Non-pigmented ciliary epithelial cell (primary cell): ENCODE measurements at places on chromosomes 7 and 10.

GRCh38 chr7:102146122-102146521 lies 140.5 kb upstream of the SH2B2 start:
- DNase-seq, result no peak

GRCh38 chr10:97332591-97333350 lies 1.8 kb downstream of the FRAT2 start:
- peak; percentile 36 for DNase-seq

GRCh38 chr10:43390759-43391158 lies 18.2 kb downstream of the HNRNPF start:
- DNase-seq, result no peak

GRCh38 chr7:131848033-131848432 lies 291.6 kb upstream of the PODXL start:
- DNase-seq, result no peak

DNA sequence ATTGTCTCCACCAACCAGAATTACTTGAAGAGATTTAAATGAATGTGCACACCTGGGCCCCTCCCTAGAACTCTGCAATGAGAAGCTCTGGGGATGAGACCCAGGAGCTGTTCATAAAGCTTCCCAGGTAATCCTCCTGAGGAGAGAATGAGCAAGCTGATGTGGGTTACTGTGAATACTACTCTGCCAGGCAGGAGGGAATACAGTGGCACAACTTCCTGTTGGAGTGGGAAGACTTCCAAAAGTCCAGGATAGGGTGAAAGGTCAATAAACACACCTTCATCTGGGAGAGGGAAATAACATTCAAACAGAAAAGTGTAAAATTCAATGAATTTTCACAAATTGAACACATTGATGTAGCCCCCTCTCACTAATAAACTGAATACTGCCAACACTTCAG lies 351.4 kb downstream of the ABCA13 start:
- no peak for DNase-seq
